RWPE1 (cell line): ENCODE measurements at places on chromosomes 5 and 9.

GRCh38 chr9:94210616-94211603, 48.2 kb upstream of the ZNF169 start:
- DNase-seq = peak; percentile 29

- no peak for DNase-seq
Observed at GRCh38 chr9:120484162-120484561, 95.8 kb downstream of the CDK5RAP2 start.

DNA sequence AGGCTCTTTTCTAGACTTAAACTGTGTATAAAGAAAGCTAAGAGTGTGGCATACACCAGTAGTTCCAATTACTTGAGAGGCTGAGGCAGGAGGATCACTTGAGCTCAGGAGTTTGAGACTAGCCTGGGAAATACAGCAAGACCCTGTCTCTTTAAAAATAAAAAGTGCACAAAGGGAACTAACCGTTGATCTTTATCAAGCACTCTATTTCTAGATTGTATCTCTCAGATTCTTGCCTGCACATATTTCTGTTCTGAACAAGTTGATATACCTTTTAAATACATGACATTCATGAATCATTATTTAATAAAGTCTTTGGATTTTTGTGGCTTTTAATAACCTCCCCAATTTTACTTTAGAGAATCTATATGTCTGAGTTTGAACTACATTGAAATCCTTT, 47.2 kb downstream of the HMGCR start:
- no peak for DNase-seq

- no peak for DNase-seq
Observed at GRCh38 chr5:92599217-92599810, 981.7 kb downstream of the NR2F1-AS1 start.

DNA sequence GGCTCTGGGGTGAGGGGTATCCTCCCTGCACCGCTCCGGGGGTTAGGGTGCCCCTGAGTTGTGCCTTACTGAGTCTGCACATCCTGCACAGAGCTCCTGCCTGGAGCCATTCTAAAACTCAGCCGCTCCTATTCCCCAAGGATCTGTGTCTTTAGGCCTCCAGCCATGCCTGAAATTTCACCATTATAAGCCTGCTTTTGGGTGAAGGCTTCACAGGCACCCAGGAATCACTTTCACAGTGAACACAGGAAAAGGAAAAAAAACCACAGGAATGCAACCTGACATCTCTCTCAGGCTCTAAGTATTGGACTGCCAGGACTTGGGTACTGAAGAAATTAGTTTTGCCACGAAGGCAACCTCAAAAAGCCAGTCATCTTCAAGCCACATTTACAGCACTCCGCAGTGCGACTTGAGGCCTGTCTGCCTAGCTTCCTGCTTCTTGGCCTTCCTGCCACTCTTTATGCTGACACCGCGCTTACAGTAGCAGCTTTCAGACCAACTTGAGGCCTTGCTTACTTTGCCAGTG, 30.9 kb downstream of the GALNT10 start:
- DNase-seq = peak; percentile 51

GRCh38 chr9:21324047-21324446, 11.2 kb downstream of the KLHL9 start:
- DNase-seq = no peak

DNA sequence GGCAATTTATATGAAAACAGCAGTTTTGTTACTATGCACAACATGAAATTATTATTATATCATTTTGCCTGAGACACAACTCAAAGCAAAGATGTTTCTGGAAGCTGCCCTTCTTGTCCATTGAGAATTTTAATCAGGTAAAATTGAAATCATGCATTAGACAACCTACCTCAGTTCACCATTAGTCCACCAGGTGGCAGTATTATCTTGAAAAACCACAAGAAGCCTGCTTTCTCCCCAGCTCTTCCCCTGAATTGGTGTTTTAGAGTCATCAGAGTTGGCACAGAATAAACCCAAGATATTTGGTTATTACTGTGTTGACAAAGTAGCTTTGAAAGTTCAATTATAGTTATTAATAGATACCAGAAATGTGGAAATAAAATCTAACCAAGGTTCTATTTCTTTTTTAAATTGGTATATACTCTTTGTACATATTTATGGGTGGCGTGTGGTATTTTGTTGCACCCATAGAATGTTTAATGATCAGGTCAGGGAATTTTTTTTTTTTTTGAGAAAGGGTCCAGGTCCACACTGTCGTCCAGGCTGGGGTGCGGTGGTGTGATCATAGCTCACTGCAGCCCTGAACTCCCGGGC, 25.7 kb downstream of the UTP15 start:
- peak; percentile 84 for DNase-seq

GRCh38 chr9:121752929-121753328, 101.5 kb downstream of the DAB2IP start:
- no peak for DNase-seq

- peak; percentile 66 for DNase-seq
Observed at GRCh38 chr5:74408150-74409043, 232.1 kb downstream of the ENC1 start.

DNA sequence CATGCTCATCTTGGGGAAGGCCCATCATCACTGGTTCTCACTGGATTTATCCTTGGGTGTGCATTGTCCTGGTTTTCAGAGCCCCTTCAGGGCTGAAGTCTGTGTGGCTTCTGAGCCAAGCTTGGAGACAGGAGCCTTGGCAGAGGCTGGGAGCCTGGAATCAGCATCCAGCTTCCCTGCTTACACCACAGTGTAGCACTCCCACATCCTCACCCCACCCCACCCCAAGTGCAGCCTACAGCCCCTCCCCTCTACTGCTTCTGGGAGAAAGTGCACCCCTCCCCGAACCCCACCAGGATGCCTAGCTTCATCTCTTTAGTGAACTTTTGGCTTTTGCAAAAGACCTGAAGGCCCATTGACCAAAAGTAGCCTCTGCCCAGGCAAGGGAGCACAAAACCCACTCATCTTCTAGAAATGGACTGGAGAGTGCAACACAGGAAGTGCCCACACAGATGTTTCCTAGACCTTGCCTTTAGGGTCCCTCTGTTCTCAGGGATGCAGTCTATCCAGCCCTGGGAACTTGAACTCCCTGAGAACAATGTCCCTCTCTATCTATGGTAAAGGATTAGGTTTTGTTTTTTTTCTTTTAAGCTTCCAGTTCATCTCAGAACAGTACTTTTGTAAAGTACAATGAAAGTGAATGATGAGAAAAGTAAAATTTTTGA, 189.7 kb downstream of the PALM2AKAP2 start:
- DNase-seq = no peak

GRCh38 chr9:135294836-135295235, 184.7 kb upstream of the PPP1R26 start:
- DNase-seq = peak; percentile 44

- DNase-seq = no peak
Observed at GRCh38 chr9:99505936-99506335, 283.9 kb downstream of the SEC61B start.

- DNase-seq = no peak
Observed at GRCh38 chr9:100074093-100074492, 24.7 kb downstream of the ERP44 start.

DNA sequence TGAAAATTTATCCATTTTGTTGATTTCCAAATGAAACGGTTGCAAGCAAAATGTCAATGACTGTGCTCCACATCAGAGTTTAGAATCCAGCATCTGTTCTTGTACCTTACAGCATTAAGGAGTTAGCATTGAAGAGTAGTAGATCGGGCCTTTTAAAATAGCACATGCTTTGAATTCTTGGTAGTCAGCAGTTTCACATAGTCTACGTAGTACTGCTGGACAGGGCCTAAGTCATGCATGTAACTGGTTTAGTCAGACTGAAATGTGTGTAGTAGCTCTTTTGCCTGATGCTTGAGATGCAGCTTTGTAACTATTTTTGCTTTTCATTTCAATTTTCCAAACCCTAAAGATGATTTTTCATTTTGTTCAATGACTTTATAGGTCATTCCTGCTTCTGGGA, 19.8 kb downstream of the LECT2 start:
- DNase-seq = no peak

GRCh38 chr5:1181451-1182359, 19.7 kb upstream of the SLC6A19 start:
- DNase-seq = no peak

GRCh38 chr9:128078504-128079434, 10.7 kb downstream of the SLC25A25 start:
- DNase-seq = peak; percentile 62

DNA sequence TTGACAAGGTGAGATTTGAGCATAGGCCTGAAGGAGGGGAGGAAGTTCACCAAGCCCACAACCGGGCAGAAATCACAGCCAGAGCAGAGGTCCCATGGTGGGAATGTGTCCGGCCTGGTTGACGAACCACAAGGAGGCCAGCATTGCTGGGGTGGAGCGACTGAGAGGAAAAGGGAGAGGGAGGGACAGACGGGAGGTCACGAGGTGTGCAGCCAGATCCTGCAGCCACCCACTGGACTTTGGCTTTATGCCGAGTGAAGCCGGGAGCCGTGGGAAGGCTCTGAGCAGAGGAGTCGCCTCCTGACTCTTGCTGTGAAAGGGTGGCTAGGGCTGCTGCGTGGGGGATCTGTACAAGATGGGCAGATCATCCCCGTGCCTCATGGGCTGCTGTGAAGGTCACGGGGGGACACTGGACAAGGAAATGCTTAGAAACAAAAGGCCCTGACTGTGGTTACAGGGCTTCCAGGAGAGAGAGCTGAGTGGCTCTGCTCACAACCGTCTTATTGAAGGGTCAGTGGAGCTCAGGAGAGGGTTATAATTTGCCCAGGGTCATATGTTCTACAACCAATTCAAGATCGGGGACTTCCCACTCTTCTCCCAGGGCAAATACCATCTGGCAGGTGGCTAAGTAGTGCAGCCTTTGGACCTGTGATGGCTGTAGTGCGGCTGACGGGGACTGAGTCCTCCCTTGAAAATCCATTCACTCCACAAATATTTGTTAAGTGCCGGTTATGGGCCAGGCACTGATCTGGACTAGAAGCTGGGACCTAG, 15.6 kb upstream of the CD74 start:
- no peak for DNase-seq

GRCh38 chr5:58232130-58232529, 227.8 kb downstream of the PLK2 start:
- no peak for DNase-seq

DNA sequence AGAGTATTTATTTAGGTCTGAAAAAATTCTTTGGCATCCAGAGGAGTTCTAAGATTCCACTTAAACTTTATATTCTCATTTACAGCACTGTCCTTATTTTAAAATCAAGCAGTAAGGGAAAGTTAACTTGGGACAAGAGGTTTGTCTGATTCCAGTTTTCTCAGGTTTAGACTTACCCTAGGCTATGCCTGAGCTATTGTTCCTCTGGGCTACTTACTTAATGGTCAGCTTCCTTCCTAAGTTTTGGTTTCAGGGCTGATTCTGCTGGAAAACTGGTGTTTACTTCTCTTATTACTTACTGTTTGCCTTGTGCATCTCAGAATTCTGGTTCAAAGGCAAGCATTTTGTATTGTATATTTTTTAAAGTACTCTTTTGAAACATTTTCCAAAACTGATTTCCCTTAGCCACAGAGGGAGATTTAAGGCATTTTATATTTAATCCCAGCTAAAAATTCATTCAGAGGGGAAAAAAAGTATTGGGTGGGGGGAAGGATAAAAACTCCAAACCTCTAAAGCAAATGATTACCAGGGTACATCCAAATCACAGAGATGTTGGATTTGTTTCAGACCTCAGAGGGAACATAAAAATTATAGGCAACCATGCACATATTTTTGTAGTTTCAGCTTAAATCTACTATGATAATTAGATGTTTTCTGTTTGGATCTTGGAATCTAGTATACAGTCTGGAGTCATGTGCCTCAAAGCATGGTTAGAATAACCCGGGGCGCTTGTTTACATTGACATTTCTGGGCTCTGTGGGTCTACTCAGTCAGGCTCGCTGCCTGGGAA, 290.0 kb downstream of the ARHGAP26 start:
- no peak for DNase-seq

DNA sequence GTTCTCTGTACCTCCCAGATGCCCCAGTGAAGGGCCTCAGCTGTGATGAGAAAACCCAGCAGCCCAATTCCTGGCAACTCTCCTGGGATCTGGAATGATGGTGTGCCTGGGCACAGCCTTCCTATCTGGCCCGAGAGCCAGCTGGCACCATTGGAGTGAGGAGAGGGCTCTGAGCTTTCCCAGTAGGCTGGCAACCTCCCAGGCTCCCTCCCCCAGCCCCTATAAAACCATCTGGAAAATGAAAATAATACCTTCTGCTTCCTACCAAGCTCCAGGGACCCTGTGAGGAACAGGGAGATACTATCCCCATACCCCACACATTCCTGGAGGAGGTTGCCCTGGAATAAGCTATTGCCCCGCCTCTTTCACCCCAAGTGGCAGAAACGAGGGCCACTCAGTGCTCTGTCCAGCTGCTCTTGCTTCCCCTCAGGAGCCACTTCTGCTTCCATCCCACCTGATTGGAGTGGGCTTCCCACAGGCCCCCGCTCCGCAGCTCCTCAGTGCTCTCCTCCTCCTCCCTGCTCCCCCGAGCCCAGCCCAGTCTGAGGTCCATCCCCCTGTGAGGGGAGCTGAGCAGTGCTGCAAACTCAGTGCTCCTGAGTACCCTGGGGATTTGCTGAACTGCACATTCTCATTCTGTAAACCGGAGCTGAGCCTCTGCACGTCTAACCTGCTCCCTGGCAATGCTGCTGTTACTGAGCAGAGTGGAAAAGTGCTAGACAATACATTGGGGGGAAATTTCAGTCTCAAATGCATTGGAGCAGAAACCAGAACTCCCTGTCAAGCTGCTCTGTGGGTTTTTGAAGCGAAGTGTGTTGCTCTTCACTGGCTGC, 74.7 kb downstream of the THBS4 start:
- no peak for DNase-seq

GRCh38 chr9:130101915-130102314, 48.2 kb downstream of the GPR107 start:
- no peak for DNase-seq

- no peak for DNase-seq
Observed at GRCh38 chr9:34999576-34999975, 10.0 kb downstream of the DNAJB5 start.

DNA sequence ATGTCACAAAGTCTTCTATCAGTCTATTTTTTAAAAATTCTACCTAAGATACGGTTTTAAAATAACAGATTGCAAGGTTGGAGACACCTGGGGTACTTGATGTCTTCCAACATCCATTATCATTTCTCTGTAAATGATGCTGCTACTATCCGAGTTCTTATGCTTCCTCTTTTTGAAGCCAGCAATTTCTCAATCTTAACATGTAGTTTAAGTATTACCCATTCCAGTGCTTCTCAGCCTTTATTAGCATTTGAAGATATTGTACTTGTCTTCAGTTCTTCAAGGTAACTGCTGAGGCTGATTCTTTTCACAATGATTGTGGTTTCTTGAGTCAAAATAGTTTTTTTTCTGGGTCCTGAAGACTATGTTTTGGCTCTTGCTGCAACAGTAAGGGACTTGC, 96.4 kb upstream of the SELENOP start:
- DNase-seq = no peak

DNA sequence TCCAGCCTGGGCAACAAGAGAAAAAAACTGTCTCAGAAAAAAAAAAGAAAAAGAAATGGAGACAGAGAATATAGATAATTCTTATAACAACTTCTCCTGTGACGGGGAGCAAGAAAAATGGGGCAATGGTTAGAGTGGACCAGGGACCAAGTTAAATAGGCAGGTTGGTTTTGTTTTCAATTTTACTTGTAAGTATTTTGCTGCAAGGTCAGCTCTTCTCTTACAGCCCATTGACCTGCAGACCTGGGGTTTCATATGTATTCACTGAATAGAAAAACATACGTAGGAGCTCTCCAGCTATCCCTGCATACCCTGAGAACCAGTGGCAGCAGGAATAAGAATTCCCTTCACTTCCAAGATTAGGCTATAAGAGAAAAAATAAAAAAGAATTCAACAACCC, 29.2 kb upstream of the IL13 start:
- no peak for DNase-seq

- DNase-seq = peak; percentile 90
Observed at GRCh38 chr9:128438343-128439109, 17.3 kb upstream of the ODF2 start.
